Pancreas (tissue), 10 donors: ENCODE measurements at places on chromosomes 5 and 9. TPM values are rescaled to one million over a fixed set of nuclear protein-coding genes. Genes with fewer than 3 reads are reported as not detected.

- DNase-seq = no peak
Observed at GRCh38 chr5:149543361-149544027, 7.7 kb downstream of the CSNK1A1 start.

GRCh38 chr5:4372481-4372880, 767.6 kb upstream of the ADAMTS16 start:
- DNase-seq = no peak

Gene CTXN3
- total RNA-seq = not detected

Gene FOXD4
- 0.28 TPM for total RNA-seq
